Ovary (tissue), 10 donors: ENCODE measurements at places on chromosomes 16 and 17. TPM values are rescaled to one million over a fixed set of nuclear protein-coding genes. Genes with fewer than 3 reads are reported as not detected.
A peak's percentile ranks its signal among the peaks of the same experiment; 100 is the strongest.

DNA sequence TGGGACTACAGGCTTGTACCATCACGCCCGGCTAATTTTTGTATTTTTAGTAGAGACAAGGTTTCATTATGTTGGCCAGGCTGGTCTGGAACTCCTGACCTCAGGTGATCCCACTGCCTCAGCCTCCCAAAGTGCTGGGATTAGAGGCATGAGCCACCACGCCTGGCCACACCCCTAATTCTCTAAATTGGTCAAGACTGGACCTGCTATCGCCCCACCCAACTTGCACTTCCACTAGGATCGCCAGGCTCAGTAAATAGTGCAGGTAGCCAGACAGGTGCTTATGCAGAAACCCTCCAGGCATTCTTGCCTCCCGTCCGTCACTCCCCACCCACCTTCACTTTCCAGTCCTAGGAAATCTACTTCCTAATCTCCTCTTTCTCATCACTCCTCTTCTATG is 481.4 kb upstream of the EEF2KMT start:
- no peak for DNase-seq

DNA sequence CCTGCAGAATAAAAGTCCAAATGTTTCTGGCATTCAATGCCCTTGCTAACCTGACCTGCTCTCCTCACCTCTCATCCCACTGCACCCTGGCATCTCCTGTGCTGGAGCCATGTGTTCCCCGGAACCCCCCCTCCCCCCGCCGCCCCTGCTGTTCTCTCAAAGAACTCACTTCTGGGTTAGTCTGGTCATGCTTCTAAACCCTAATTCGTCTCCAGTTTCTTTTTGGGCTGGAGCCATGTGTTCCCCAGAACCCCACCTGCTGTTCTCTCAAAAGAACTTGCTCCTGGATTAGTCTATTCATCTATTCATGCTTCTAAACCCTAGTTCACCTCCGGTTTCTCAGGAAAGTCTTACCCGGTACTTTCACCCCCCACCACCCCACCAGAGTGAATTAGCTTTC is 808 bp upstream of the ALOX15 start:
- DNase-seq: no peak

- no peak for DNase-seq
These were observed 32.0 kb downstream of the ABCC1 start for GRCh38 chr16:15981382-15981781.

DNA sequence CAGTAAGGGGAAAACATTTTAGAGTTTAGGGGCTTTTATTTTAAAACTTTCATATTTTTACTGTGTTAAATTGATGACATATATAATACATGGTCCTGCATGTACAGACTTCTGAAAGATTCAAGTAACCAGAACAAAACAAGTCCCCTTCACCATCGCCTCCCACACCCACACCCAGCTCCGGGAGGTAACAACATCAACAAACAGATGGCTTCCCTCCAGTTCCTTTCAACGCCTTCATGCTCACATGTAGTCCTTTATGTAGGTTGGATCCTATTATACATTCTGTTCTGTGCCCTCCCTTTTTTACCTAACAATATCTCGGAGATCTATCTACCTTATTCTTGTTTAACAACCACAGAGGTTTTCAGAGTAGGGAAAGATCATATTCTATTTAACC is 30.5 kb downstream of the GINS3 start:
- no peak for DNase-seq

DNA sequence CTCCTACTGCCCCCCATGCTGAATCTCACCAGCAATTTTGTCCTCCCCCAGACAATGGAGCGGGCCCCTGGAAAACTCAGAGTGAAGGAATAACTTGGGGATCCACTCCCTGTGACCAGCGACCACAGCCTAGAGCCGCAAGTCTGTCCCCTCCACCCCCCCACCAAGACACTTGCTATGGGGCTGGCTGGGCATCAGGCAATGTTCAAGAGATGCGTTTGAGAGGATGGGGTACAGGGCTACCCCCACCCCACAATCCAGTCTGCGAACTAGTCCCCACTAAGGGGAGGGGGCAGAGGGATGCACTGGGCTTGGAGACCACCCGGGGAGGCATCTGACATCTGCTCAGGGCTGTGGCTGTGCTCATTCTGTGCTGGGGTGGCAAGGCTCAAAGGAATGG is 2.4 kb downstream of the PPL start:
- DNase-seq: no peak

GRCh38 chr17:64097196-64097936 is 32.6 kb downstream of the ERN1 start:
- DNase-seq: peak; percentile 41

DNA sequence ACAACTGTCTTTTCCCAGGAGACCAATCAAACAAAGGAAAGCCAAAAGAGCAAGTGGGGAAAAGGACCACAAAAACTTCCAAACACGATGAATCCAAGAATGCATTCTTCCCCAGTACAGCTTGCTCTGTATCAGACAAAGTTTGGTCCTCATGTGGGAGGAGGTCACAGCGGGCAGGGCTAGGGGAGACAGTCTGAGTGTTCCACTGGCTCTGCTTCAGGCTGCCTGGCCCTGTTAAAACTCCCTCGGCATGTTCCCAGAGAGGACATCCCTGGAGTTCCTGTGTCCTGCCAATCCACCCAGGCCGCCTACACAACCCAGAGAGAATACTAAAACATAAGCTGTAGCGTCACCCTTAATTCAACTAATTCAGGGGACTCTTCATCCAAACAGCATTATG is 415.1 kb upstream of the DYNLRB2 start:
- DNase-seq: peak; percentile 44

Gene TBX4
- not detected for total RNA-seq

Gene MBTPS1
- total RNA-seq: 78.8 TPM

Gene PPL
- total RNA-seq: 28.2 TPM
